Placental epithelial cell (primary cell): ENCODE measurements at places on chromosomes 12 and 14. TPM values are rescaled to one million over a fixed set of nuclear protein-coding genes. Genes with fewer than 3 reads are reported as not detected.

The ZNF219 gene
- 4.8 and 8.6 TPM in 2 replicates for total RNA-seq

The GARIN6 gene
- not detected in 2 replicates for total RNA-seq

The KRT83 gene
- total RNA-seq = not detected in 2 replicates

The LACRT gene
- not detected in 2 replicates for total RNA-seq

The ATL1 gene
- total RNA-seq = 5.9 and 6.0 TPM in 2 replicates

The LBHD2 gene
- total RNA-seq = not detected in 2 replicates

The SNX6 gene
- 71.5 and 136 TPM in 2 replicates for total RNA-seq

The P2RX2 gene
- total RNA-seq = not detected in 2 replicates

The CD4 gene
- 0.98 and 1.2 TPM in 2 replicates for total RNA-seq

The KRT75 gene
- total RNA-seq = not detected in 2 replicates

The AICDA gene
- 0.11 TPM in 1 of 2 replicates, not detected in the other for total RNA-seq

The MANSC1 gene
- 5.1 and 6.4 TPM in 2 replicates for total RNA-seq

The ARL1 gene
- 71.1 and 82.4 TPM in 2 replicates for total RNA-seq

The TAS2R8 gene
- total RNA-seq = not detected in 2 replicates

The TAS2R7 gene
- 0.39 TPM in 1 of 2 replicates, not detected in the other for total RNA-seq

The IGF1 gene
- total RNA-seq = not detected in 2 replicates

The KCNC2 gene
- not detected in 2 replicates for total RNA-seq

The AQP5 gene
- total RNA-seq = not detected in 2 replicates

The TSPAN19 gene
- not detected in 2 replicates for total RNA-seq

The TMEM253 gene
- 0.33 TPM in 1 of 2 replicates, not detected in the other for total RNA-seq

The KRT76 gene
- total RNA-seq = not detected in 2 replicates

The CIROP gene
- not detected in 2 replicates for total RNA-seq

The CLEC2A gene
- total RNA-seq = 0.22 TPM in 1 of 2 replicates, not detected in the other

The VWF gene
- 0.39 and 1.8 TPM in 2 replicates for total RNA-seq

The GPATCH2L gene
- 42.0 and 68.0 TPM in 2 replicates for total RNA-seq

The CCDC198 gene
- not detected in 2 replicates for total RNA-seq

The CAPZA3 gene
- 0.79 TPM in 1 of 2 replicates, not detected in the other for total RNA-seq

The PTGDR gene
- not detected in 2 replicates for total RNA-seq
